Kidney capillary endothelial cell (primary cell): ENCODE measurements at places on chromosomes 16 and 17.

DNA sequence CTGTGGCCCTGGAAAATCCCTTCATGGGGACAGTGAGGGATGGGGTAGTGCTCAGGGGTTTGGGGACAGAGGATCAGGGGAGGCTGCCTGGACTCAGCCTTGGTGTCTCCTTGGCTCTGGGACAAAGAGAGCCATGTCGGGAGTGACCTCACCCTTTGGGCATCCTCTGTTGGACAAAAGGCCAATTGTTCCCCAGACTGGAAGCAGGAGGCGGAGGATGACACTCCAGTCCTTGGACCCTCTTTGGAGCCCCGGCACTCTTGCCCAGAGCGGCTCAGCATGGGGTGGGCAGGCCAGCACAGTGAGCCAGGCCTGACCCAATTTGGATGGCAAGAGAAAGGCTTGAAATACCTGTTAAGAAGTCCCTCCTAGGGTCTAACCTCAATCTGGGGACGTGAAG, 39.4 kb upstream of the PHB1 start:
- no peak for DNase-seq

DNA sequence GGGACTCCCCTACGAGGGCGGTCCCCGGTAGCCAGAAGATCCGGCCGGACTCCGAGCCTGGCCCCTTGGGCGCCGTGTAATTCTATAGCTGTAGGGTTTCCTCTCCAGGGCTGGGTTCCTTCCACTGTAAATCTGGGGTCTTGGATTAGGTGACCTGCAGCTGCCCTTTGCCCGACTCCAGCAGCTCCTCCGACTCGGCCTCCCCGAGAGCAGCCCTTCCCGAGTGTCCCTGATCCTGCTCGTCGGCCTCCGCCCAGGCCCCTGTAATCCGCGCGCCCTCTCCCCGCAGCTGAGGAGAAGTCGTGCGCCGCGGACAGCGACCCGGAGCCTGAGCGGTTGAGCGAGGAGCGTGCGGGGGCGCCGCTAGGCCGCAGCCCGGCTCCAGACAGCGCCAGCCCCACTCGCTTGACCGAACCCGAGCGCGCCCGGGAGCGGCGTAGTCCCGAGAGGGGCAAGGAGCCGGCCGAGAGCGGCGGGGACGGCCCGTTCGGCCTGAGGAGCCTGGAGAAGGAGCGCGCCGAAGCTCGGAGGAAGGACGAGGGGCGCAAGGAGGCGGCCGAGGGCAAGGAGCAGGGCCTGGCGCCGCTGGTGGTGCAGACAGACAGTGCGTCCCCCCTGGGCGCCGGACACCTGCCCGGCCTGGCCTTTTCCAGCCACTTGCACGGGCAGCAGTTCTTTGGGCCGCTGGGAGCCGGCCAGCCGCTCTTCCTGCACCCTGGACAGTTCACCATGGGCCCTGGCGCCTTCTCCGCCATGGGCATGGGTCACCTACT, 5.5 kb downstream of the TBX2 start:
- DNase-seq, result no peak

- DNase-seq, result no peak
Measured at GRCh38 chr16:87970186-87970585, 19.0 kb downstream of the BANP start.

DNA sequence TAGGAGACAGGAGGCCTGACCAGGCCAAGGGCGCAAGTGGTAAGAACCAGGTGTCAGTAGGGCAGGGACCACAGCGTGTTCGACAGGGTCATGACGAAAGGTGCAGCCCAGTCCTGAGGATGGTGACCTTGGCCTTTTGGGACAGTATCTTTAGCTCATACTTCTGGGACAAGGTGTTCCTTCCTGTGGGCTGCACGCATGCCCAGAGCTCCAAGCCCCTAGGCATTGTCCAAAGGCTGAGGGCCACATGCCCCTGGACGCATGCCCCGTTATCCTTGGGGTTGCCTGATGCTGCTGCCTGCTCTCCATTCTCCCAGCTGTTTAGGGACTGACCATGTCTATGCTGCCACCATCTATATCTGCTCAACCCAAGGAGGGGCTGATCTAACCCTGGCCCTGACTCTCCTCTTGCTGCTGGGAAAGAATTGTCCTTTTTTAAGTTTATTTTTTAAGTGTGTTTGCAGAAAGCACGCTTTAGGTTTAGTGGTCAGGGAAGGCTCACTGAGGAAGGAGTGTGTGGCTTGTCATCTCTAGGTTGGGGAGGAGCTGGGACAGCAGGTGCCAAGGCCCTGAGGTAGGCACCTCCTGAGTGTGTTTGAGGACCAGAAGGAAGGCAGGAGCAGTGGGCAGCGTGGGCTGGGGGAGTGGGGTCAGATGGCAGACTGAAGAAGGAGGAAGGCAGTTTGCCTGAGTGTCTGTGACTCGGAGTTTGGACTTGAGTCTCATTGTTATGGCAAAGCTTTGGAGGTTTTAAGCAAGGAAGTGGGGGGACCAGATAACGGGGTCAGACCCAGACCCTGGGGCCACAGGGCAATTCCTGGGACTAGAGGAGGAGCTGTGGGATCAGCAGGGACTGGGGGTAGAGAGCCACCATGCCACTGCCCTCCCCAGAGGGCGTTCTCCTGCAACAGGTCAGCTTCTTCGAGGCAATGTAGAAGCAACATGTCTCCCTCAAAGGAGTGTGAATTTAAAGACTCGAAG, 15.1 kb upstream of the CBX4 start:
- no peak for DNase-seq

- no peak for DNase-seq
Measured at GRCh38 chr16:18782697-18783429, 7.3 kb downstream of the RPS15A start.

GRCh38 chr16:55508271-55508921, 476 bp upstream of the LPCAT2 start:
- no peak for DNase-seq

DNA sequence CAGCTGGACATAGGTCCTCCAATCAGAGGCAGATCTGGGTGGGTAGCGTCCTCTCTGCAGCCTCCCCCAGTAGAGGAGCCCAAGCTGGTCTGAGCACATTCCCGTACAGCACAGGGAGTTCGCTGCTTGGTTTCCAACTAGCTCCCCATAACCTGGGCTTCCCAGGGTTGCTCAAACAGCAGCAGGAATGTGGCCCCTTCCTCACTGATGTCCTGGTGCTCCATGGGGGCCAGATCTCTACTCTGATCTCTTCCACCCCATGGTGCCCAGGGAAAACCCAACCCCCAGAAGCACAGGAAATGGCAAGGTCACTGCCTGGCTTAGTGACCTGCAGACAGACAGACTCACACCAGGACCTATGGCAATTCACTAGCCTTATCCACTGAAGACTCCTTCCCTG, 11.1 kb upstream of the MMP2 start:
- no peak for DNase-seq

GRCh38 chr16:56462064-56462796, 10.9 kb downstream of the OGFOD1 start:
- DNase-seq, result no peak

DNA sequence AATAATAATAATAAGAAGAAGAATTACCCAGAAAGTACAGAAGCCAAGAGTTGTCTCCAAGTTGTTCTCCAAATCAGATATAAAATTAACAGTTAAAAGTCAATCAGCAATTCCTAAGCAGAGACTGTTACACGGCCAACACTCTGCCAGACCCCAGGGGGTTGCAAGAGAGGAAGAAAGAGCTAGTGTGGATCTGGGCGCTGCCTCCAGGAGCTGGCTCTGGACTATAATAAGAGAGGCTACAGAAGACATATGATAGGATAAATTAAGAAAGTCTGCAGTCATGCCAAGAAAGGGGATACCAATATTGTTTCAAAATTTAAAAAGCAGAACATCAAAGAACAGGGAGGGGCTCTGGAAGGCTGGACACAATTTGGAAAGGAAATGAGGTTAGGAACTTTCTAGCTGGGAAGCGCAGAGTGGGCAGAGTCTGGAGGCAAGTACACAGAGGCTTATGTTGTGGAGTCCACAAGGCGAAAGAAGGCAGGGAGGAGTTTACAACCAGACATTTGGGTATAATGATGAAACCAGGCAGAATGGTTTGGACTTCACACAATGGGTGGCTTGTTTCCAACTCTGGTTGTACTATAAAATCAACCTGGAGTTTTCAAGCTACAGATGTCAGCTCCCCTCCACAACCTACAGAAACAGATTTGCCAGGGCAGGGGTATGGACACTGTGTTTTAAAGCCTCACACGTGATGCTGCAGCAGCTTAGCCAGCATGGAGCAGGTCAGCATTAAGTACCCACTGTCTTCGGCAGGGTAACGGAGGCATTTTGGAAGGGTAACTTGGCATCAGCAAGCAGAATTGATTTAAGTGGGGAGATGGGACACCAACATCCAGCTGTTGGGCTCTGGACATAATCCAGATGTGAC, 49.4 kb downstream of the SLC39A11 start:
- DNase-seq, result no peak

DNA sequence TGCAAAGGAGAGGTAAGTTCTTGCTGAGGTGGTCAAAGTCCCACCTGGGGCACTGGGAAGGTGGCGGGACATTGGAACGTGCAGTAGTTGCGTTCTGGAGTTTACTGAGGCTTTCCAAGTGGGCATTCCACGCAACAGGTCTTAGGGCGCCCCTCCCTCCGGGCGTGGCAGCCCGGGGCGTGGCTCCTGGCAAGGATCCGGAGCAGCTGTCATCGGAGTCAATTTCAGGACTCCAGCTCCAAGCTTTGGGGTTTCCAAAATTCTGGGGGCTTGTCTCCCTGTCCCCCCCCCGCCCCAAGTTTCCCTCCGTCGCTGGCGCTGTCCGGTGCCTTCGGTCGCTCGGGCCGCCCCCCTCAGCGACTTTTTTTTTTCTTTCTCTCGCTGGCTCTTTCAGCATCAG, 43.1 kb upstream of the AMZ2 start:
- no peak for DNase-seq

DNA sequence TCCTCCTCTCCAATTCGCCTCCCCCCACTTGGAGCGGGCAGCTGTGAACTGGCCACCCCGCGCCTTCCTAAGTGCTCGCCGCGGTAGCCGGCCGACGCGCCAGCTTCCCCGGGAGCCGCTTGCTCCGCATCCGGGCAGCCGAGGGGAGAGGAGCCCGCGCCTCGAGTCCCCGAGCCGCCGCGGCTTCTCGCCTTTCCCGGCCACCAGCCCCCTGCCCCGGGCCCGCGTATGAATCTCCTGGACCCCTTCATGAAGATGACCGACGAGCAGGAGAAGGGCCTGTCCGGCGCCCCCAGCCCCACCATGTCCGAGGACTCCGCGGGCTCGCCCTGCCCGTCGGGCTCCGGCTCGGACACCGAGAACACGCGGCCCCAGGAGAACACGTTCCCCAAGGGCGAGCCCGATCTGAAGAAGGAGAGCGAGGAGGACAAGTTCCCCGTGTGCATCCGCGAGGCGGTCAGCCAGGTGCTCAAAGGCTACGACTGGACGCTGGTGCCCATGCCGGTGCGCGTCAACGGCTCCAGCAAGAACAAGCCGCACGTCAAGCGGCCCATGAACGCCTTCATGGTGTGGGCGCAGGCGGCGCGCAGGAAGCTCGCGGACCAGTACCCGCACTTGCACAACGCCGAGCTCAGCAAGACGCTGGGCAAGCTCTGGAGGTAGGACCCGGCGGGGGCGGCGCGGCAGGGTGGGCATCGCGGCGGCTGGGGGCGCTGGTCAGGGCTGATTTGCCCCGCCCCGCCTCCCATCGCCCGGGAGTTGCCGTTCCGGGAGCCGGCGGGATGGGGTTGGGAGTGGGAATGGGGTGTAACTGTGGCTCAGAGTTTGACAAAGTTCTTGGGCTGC, 567 bp downstream of the SOX9 start:
- DNase-seq, result no peak

- no peak for DNase-seq
Measured at GRCh38 chr17:37693328-37693727, 50.1 kb upstream of the DDX52 start.

GRCh38 chr17:48718227-48718760, 4.0 kb downstream of the PRAC1 start:
- no peak for DNase-seq

DNA sequence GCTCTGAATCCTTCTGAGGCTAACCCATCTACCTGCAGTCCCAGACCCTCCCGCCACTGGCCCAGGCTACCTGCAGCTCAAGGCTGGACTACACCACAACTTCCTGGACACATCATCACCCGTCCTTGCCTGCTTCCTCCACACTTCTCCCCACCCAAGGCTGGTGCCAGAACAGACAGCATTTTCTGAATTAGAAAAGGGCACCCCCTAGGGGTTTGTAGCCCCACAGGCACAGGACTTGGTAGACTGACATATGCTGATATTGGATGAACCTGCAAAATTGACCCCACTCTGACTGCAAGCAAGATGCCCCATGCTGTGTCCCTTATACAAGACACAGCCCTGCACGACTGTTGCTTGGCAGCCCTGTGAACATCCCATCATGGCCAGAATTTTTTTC, 271.5 kb upstream of the C16orf82 start:
- DNase-seq, result no peak

- no peak for DNase-seq
Measured at GRCh38 chr17:43611230-43611969, 50.3 kb downstream of the MEOX1 start.

DNA sequence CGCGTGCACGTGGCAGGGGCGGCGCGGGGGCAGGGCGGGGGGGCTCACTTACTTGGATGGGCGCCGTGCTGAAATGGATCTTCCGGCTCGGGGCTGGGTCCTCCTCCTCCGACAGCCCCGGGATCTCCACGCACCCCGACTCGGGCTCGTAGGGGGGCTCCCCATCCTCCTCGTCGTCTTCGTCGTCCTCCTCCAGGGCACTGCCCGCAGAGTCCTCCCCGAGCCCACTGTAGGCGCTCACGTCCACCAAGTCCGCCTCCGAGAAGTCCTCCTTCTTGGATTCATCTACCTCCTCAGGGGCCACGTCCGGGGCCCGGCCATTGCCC, 1.4 kb downstream of the PPP1R9B start:
- no peak for DNase-seq

DNA sequence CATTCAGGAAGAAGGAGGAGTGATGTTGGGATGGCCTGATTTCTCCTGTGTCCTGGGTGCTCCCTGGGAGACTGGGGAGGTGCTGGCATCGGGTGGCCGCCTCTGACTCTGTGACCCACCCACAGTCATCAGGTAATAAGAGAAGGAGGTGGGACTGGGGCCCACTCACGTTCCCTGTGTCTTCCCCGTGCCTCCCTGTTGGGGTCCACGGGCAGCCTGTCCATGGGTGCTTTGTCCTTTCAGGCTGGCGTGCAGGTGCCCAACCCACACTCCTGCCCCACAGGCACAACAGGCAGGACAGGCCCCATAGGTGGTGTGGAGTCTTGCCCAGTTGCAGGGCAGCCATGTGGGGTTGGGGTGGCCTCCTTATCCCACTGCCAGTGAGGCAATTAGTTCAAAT, 4.0 kb downstream of the DEF8 start:
- no peak for DNase-seq

DNA sequence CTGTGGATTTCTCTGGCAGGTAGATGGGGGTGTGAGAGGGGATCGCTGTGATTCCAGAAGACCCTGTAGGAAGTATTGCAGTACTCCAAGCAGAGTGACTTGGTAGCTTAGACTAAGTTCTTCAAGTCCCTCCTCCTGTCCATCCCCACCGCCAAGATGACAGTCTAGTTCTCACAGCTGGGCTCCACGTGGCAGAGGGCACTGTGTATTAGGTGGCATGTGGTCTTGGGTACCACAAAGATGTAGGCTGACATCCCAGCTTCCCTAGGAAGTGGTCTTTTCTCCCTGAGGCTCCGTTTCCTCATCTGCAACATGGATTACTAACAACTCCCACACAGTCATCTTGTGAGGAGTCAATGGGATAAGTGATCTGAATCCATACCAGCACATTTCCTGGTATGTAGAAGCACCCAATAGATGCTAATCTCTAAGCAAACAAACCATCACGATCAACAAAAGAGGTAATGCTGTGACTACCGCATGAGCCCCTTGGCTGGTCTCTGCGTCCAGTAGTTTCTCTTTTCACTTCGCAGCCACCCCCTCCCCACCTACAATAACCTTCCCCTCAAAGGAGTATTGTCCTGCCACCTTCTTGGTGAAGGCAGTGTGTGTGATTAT, 349.1 kb upstream of the EEF2KMT start:
- no peak for DNase-seq

- DNase-seq, result no peak
Measured at GRCh38 chr17:60165971-60166370, 16.2 kb downstream of the CA4 start.
